Activated T-cell treated with anti-CD3 and anti-CD28 coated beads for 48 hours (primary cell): ENCODE measurements at places on chromosomes 5 and 9.

- DNase-seq, result no peak
Measured at GRCh38 chr5:50856401-50857119, 190.1 kb downstream of the PARP8 start.

DNA sequence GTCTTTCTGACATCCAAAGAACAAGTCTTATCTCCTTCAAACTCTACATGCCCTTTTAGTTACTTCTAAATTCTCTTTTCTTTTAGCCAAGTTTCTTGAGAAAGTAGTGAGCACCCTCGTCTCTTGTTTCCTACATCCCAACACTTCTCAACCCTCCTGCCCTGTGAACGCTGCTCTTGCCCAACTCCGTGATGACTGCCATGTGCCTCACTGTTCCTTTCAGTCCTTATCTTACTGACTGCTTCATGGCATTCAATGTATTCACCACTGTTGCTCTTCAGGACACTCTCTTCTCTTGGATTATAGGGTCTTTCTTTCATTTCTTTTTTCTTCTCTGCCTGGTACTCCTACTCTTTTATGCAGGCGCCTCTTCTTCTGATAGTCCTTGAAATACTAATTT lies 14.8 kb downstream of the C9 start:
- DNase-seq, result no peak

DNA sequence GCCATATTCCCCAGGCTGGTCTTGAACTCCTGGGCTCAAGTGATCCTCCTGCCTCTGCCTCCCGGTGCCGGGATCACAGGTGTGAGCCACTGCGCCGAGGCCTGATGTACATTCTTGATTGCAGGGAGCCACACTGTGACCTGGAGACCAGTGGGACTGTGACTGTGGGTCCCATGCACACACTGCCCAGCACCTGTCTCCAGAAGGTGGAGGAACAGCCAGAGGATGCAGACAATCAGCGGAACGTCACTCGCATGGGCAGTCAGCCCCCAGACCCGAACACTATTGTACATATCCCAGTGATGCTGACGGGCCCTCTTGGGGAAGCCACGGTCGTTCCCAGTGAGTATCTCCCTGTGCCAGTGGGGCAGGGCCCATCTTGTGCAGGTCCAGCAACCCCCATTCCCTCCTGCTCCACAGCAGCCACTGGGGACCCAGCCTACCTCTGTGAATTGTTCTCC lies 147.3 kb downstream of the CACNA1B start:
- no peak for DNase-seq

DNA sequence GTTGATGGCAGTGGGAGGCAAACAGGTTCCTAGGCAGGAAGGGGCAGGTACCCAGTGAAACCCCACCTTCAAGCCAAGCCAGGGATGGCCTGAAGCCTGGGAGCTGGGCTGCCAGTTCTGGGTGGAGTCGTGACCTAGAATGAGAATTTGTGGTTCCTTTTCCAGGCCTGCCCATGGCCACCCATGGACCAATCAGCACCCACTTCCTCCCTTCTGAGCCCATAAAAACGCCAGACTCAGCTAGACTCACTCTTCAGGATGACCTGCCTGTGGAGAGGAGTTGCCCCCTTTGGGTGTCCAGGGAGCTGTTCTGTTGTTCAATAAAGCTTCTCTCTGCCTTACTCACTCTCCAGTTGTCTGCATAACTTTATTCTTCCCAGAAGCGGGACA lies 144.0 kb upstream of the MRPS30 start:
- DNase-seq, result no peak

DNA sequence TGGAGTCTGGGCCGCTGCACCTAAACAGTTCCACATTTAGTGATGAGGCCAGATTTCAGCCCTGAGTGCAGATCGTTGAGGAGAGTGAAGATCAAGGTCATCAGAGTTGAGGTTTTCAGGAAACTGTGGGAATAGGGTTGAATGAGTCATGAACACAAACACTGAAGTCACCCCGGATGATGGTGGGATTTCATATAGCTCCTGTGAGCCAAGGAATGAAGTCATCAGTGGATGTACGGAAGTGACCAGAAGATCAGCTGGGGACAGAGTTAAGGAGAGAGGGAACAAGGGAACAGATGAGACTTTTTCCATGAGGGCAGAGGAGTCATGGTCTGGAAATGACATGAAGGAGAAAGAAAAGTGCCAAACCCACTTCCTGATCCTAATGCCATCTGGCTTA lies 36.5 kb downstream of the PALM2AKAP2 start:
- DNase-seq, result no peak

DNA sequence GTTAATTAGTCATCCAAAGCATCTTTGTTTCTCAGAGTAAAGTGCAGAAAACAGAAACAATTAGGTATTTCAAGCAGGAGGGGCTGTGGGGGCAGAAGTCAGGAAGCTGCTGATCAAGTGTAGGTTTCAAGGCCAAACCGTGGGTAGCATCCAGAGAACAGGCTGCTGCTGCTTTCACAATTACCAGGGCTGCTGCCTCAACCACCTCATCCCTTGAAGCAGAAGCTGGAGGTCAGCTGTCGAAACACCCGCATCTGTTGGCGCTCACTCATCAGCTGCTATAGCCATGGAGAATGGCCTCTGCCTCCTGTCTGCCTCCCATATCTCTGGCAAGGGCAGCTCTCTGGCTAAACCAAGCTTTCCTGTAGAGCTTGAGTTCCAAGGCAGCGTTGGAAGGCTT lies 122.9 kb upstream of the OSMR start:
- no peak for DNase-seq

DNA sequence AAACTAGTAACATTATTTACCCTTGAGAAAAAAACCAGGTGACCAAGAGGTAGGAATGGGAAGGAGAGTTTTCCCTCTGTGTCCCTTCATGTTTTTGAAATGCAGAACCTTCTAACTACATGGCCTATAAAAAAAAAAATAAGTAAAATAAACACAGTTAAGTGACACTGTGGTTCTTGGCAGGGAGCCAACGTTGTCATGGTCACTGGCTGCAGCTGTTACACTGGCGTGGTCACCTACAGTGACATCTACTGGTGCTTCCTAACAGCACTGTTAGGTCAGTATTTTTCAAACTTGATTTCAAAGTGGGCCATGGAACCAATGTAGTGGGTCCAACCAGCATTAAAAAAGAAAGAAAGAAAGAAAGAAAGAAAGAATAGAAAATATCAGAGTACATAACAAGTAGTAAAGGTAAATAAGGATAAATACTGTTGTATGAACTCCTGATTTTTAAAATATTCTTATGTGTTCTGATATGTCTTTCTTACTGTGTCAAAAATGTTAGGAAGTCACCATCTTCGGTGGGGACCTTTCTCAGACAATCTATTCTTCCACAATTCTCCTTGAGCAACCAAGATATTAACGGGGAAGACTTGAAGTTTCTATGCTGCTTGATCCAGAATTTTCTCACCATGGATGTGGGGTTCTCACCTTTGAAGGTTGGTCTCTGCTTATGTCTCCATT lies 59.1 kb upstream of the PJA2 start:
- DNase-seq, result peak; percentile 57

GRCh38 chr9:124725068-124725452 lies 46.1 kb downstream of the NR6A1 start:
- no peak for DNase-seq

- DNase-seq, result no peak
Measured at GRCh38 chr5:56499491-56499890, 266.4 kb upstream of the ANKRD55 start.

DNA sequence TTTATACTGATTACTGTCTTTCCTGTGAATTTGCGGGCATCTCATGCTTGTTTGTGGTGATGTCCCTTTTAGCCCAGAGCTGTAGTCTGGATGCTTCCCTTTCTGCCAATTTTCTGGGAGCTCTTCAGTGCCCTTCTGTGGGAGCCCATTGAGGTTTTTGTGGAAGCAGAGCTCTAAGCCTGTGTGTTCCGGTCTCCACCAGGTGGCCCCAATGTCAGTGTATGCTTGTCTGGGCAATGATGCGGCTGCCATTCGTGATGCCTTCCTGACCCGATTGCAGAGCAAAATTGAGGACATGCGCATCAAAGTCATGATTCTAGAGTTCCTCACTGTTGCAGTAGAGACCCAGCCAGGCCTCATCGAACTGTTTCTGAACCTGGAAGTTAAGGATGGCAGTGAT lies 35.1 kb downstream of the SH3GLB2 start:
- DNase-seq, result no peak
